ENCODE measurements at places on chromosomes 1 and 21.
A peak's percentile ranks its signal among the peaks of the same experiment; 100 is the strongest.

- DNase-seq, result no peak
These were observed 822.2 kb downstream of the MRPL39 start for GRCh38 chr21:24785033-24785432.

DNA sequence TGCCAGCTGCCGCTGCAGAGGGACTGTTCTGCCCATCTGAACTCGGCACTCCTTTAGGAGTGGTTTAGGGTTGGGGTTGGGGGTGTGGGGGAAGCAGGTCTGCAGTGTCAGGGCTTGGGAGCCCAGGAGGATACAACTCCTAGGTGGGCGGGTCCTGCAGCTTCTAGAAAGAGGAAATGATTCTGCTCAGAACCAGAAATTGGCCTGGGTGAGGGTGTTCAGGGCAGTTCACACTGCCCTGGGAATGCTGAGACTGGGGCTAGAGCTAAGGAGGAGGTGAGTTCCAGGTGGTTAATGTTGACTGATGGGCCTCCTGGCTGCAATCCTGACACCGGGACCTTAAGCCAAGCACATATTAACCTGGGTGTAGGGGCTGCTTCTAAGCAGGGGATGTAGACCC lies 4.8 kb upstream of the SLC26A9 start:
- DNase-seq, result no peak

DNA sequence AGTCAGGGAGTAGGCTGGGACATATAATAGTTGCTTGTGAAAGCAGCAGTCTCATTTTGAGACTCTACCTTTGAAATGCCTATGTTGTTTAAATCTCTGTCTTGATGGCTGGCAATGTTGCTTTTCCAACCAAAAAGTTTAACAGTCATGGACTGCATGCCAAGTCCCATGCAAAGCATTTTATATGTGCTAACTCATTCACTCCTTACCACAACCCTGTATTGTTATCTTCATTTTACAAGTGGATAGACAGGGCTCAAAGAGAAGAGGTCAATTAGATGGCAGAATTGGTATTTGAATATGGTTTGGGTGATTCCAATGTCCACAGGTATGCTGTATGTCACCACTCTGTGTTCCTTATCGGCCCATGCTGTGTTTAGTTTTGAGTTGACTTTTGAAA lies 331.4 kb upstream of the USP24 start:
- DNase-seq, result no peak

DNA sequence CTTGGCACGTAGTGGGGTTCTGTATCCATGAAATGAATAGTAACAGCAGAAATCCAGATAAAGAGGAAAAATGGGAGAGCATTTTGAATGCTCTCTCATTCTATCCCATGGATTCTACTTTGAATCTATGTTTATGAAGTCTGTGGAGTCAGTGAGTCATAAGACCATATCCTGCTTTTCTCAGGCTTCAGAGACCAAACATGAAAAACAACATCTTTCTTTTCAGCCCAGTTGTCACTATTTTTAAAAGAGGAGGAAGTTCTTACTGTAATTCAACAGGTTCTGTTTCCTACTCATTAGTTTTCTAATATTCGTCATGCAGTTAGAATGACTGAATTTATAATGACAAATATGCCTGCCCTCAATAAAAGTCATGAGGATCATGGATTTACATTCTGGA lies 39.4 kb upstream of the CD55 start:
- no peak for DNase-seq

DNA sequence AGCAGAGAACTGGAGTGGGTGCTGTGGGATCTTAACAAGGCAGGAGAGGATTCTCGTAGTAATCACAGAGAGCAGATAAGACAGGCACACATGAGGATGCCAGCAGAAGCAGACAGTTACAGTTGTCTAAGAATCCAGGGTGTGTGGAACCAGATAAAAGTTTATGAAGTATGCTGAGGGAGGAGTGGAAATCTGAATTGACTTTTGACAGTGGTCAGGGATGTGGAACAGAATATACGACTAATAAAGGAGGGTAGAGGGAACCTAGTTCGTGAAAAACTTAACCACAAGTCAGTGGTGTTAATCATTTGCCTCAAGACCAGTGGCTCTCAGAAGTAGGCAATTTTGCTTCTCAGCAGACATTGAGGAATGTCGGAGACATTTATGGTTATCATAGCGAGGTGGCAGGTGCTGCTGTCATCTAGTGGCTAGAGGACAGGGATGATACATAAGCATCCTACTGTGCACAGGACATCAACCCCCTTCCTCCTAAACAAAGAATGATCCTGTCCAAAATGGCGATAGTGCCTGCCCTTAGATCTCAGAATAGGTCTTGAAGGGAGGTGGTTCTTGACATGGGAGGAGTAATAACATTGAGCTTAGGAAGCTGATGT lies 3.0 kb downstream of the LRRC8D start:
- DNase-seq, result no peak

DNA sequence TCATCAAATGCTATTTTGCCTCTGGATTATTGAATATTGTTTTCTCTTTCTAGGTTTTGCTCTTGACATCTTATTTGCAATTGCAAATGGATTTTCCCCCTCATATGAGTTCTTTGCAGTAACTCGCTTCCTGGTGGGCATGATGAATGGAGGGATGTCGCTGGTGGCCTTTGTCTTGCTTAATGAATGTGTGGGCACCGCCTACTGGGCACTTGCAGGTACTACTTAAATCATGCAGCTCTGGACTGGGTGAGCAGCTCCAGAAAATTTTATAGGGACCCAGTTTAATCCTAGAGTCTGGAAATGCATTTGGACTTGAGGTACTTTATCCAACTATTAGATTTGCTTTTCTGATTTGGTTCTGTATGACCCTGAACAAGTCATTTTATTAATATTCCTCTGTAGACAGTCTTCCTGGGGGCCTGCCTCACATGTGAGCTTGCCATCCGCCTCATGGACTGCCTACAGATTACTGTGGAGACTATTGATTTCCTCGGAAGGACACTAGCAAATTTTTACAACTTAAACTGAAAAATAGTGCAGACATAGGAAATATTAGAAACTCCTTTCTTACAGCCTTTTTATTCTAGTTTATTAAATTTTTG lies 44.5 kb downstream of the SLC22A15 start:
- peak; percentile 11 for DNase-seq

DNA sequence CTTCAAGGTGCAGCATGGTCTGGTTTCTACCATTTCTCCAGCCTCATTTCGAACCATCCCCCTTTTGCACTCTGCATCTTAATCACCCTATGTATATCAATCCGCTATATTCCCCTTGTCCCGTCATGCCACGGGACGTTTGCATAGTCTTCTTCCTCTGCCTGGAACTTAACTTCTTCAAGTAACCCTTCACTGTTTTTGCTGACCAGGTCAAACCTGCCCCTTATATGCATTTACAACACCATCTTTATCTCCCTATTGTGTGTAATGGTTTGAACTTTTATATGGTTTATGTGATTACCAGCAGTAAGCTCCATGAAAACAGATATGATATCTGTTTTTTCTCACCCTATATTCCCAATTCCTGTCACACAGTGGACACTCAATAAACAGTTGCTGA lies 2.3 kb downstream of the VPS45 start:
- DNase-seq, result no peak

- peak; percentile 62 for DNase-seq
These were observed 55.5 kb downstream of the FOXO6 start for GRCh38 chr1:41416552-41417334.

DNA sequence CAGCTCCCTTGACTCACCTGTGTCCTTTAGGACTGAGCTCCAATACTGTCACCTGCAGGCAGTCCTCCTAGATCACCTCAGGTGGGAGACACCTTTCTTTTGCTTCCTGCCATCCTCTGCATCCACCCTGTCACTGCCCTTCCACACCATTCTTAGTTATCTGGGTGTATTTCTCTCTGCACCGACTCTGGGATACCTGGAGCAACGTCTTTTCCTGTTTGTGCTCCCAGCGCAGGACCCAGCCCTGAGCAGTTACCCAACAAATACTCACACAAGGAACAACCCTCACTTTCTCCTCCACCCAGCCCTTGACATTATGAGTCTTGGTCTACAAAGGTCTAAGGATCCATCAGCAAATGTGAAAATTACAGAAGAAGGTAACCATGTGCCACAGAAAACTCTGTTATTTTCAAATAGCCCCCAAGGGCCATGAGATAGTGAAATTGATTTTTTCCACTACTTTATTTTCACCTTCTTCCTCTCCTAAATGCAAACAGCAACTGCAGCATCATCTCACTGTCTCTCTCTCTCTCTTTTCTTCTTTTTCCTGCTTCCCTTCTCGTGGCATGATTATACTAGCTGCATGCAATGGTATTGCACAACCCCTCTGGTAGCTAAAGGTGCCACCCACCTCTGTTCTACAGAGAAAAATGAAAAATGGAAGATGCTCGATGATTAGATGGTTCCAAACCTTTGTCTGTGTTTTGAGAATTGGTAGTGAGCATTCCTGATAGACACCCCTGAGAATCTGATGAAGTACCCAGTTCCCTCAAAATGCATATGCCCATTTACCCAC lies 89.0 kb downstream of the MIS18A start:
- no peak for DNase-seq

- no peak for DNase-seq
These were observed 9.8 kb upstream of the SSX2IP start for GRCh38 chr1:84700070-84700469.

Data from right kidney (tissue), 9 donors.